ENCODE measurements at places on chromosomes 2 and 18. TPM values are rescaled to one million over a fixed set of nuclear protein-coding genes. Genes with fewer than 3 reads are reported as not detected.

- DNase-seq, result no peak
These were observed 37.5 kb upstream of the SIX2 start for GRCh38 chr2:45046786-45047185.

DNA sequence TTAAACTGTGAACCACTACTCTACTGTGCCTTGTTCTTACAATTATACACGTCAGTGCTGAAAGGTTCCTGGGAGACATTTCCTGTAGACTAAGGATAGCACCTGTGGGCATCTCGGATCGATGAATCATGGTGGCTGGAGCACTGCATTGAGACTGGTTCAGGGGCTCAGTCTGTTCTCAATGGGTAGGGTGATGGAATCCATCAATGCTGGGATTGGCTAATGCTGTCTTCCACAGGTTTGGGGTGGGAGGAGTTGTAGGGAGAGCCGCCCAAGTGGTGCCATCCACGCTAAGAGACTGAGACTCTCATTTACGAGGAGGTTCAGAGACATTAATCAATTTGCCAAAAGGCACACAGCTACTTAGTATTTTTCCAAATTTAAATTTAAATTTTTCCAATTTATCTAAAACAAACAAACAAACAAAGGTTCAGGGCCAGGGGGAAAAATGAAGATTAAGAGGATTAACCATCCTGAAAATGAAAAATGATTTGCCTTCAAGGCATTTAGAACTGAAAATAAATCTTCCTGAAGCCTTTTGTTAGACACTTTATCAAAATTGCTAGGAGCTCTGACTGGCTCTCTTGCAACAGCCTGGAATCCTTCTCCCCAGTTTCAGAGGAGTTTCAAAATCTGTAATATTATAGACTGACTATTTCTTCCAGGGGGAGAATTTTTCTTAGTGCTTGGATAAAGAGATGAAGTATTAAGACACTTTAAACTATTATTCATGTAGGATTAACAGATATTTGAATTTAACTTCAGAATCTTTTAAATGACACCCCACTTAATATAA lies 359.2 kb downstream of the TGIF1 start:
- no peak for DNase-seq

- DNase-seq, result no peak
These were observed 489.6 kb downstream of the SLC4A3 start for GRCh38 chr2:220117025-220117424.

GRCh38 chr2:150876251-150876950 lies 385.3 kb downstream of the RBM43 start:
- DNase-seq, result no peak

- no peak for DNase-seq
These were observed 94.5 kb upstream of the KLHL14 start for GRCh38 chr18:32867330-32867729.

DNA sequence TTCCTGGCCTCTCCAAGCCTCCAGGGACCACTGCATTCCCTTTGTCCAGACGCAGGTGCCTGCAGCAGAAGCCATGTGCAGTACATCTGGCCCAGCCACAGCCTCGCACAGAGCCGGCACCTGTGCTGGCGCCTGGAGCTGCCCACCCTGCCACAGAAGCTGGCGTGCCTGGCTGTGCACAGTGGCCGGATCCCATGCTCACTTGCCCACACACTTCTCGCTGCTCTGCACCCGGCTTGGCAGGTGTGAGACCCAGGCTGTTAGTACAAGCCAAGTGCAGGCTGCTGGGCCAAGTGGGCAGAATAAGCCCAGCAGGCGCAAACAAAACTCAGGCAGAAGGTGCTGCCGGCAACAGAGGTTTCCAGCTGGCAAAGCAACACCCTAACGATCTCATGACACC lies 124.5 kb upstream of the CCDC150 start:
- DNase-seq, result no peak

- no peak for DNase-seq
These were observed 264.3 kb downstream of the TSN start for GRCh38 chr2:122019724-122020123.

- DNase-seq, result no peak
These were observed 7.1 kb upstream of the KCMF1 start for GRCh38 chr2:84963692-84964405.

- no peak for DNase-seq
These were observed 19.6 kb downstream of the MSH2 start for GRCh38 chr2:47422560-47422959.

GRCh38 chr2:23412556-23413155 lies 27.7 kb downstream of the KLHL29 start:
- no peak for DNase-seq

Gene WDR43
- 52.9 TPM for total RNA-seq
